T-cell (primary cell): ENCODE measurements at places on chromosomes 2 and 18. TPM values are rescaled to one million over a fixed set of nuclear protein-coding genes. Genes with fewer than 3 reads are reported as not detected.

GRCh38 chr2:128427413-128427755, 108.7 kb upstream of the HS6ST1 start:
- DNase-seq, result no peak

GRCh38 chr2:160652236-160652635, 158.6 kb upstream of the RBMS1 start:
- DNase-seq, result peak; percentile 76

DNA sequence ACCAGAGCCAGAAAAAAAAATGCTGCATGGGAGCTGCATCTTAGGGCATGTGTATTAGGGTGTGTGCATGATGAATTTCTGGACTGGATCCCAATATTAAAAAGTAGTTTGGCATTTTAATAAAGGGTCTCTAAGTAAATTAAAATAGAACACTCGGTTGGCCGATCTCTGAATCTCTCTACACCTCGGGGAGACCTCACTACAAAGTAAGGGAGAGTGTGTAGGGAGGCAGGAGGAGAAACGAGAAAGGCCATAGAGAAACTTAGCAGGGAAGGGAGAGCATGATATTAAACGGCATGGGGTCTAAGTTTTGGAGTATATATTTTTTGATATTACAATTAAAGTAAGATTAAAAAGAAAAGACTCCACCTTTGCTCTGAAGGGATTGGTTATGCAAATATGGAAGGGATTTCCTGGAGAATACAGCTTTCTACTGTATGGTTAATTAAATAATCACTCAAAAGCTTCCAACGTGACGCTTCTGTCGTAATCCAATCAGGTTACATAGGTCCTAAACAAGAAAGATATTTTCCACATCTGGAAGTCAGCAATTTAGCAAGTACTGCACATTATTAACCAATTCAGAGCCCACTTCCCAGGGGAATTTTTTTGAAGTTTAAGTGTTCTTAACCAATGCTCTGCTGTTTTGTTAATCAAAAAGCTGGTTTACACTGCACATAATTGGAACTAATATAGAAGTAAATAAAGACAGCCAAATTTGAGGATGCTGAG, 1.0 kb upstream of the ZEB2 start:
- no peak for DNase-seq

DNA sequence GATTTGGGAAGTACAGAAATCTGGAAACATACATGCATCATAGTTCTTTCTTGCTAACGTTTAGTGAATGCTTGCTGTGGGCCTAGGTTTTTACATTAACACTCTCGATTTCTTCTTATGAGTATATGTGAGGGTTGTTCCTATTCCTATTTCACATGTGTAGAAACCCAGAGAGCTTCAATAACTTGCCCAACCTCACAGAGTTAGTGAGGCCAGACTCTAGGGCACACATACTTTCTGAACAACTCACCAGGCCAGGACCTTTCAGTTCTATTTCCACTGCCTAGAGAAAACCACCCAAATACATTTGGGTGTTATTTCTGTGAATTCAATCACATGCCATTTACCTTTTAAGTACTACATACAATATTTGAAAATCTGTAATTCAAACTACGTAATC, 8.2 kb upstream of the KCTD1 start:
- DNase-seq, result no peak

DNA sequence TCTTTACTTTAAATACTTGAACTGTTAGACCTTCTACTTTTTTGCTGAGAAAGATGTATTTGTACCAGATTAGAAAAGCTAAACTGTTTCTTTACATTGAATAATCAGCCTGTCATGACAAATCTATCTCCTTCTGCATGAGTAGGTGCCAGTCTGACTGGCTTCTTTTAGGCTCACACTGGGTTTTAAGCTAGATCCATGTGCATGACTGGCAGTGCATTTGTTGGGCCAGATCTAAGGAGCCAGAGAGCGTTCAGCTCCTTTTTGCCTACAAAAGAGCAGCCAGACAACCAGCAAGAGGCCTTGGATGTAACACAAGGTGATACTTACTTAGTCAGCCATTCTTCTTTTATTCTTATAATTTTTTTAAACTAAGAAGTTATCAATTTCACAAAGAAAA, 82.0 kb upstream of the OTX1 start:
- DNase-seq, result no peak

DNA sequence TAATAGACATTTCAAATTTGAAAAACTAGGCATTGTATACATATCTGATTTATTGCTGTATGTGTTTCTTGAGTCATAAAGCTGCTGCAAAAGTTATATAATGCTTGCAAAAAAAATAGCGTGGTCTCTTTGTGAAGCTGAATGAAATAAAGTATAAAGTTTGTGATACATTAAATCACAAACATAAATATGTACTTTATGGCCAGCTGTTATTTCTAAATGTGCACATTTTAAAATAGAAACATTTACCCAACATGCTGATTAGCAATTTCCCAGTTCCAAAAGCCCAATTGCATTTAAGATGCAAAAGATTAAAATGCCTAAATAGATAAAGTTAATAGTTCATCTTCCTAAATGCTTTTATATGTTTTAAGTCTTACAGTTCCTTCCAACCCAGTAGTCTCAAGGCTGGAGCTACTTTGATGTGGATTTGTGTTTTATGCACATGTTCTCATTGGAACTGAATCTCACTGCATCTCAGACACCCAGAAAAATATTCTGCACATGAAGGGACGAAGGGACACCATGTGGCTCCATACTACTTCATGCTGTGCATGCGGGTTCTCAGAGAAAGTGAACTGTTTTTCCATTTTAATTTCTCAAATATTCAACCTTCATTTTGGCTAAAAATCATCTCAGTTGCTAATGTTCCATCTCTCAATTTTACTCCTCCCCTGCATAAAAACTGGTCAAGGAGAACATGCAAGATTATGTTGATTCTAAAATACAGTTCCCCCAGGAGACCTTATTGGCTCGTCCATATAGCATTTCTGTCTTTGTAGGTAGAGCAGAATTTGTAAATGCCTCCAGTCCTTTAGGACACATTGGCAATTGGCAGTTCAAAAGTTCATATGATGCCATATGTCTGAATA, 304.6 kb downstream of the MTX2 start:
- no peak for DNase-seq

DNA sequence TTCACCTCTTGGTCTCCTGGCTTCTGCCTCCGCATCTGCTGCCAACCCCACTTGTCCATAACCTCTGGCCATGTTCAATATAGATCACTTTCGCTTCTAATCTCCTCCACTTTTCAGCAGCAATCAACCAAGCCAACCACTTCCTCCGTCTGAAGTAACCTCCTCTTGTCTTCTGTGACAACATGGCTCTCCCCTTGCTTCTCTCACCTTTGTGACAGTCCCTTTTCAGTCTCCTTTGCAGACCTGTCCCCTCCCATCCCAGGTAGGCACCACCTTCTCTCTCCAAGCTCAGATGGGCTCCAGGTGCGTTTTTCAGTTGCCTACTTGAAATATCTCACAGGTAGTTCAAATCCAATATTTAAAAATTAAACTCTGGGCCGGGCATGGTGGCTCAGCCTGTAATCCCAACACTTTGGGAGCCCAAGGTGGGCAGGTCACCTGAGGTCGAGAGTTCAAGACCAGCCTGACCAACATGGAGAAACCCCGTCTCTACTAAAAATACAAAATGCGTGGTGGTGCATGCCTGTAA, 4.7 kb upstream of the PSD4 start:
- no peak for DNase-seq

GRCh38 chr18:55343396-55344073, 244.5 kb downstream of the TCF4 start:
- no peak for DNase-seq

DNA sequence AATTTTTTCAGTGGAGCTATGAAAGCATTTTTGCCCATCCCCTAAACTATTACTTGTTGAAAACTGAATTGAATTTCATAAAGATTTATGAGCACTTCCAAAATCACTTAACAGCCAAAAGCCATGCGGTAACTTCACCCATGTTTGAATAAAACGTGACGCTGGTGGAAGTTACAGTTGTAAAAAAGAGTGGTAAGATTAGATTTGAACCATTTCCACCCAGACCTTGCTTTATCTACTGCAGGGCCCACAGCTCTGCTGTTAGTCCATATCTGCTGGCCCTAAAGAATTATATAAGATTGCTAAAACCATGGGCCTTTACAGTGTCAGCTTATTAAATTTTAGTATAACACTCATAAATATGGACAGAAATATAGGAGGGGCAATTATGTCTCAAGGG, 15.5 kb upstream of the ITGA4 start:
- no peak for DNase-seq

- no peak for DNase-seq
These were observed 767.0 kb downstream of the PLCL1 start for GRCh38 chr2:198571393-198571792.

- DNase-seq, result peak; percentile 39
These were observed 26.3 kb downstream of the MRPL35 start for GRCh38 chr2:86225581-86225980.

DNA sequence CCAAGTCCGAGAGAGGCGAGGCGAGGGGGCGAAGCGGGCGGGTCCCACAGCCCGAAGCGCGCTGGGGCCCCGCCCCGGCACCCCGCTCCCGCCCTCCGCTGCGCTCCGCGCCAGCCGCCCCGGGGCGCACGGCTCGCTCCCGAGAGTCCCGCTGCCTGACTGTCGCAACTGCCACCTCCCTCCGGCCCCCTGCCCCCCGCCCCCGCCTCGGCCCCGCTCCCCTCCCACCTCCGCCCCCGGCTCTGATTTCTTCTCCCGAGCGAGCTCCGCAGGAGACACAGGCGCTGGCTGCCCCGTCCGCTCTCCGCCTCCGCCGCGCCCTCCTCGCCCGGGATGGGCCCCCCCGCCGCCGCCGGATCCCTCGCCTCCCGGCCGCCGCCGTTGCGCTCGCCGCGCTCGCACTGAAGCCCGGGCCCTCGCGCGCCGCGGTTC, at the start of gene WNT6:
TSS of gene WNT6 (plus strand) at position 250 of the 432 bp plus-strand sequence. CDS start 233 bp downstream, outside the sequence.
- no peak for DNase-seq

DNA sequence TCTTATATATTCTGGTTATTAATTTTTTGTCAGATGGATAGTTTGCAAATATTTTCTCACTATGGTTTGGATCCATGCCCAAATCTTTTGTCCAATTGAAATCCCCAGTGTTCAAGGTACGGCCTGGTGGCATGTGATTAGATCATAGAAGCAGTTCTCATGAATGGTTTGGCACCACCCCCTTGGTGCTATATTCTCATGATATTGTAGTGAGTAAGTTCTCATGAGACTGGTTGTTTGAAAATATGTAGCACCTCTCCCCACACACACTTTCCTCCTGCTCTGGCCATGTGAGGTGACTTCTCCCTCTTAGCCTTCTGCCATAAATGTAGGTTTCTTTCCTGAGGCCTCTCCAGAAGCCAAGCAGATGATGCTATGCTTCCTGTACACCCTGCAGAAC, 107.7 kb upstream of the KYNU start:
- no peak for DNase-seq

DNA sequence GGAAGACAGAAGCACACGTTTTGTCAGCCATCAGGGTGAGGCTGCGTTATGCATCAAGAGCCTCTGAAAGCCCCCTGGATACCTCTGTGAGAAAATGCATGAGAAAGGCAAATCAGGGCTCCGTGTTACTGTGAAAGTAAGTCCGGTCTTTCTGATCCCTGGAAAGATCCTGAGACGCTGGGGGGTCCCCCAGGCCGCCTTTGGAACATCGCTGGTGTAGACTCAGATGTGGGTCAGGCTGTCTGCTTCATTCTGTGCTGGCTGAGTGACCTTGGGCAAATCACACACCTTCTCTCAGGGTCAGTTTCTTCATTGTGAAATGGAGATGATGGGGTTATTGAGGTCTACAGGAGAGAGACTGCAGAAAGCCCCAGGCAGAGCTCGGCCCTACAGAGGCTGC, 42.0 kb upstream of the HS6ST1 start:
- DNase-seq, result no peak

GRCh38 chr2:69405306-69405705, 18.3 kb upstream of the GFPT1 start:
- no peak for DNase-seq

DNA sequence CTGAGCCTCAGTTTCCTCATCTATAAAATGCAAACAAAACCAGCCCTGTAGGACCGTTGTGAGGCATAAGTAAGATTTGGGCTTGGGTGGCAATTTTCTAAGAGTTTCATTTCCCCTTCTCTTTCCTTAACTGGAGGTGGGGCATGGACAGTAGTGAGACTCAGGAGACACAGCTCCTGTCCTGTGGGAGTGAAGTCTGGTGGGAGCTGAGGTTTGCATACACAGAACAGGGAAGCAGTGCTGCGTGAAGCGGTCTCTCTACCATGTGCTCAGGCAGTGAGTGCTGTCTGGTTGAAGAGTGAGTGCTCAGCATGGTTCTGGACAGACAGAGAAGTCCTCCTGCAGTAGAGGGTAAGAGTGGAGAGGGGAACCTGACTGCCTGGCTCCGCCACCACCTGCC, 62.3 kb upstream of the MCFD2 start:
- DNase-seq, result no peak

GRCh38 chr2:127624756-127625571, 21.0 kb upstream of the GPR17 start:
- no peak for DNase-seq

GRCh38 chr2:118309257-118309945, 221.1 kb downstream of the INSIG2 start:
- no peak for DNase-seq

Gene SLC9A4
- not detected for total RNA-seq

Gene KHK
- 3.7 TPM for total RNA-seq

Gene HOXD8
- not detected for total RNA-seq

Gene HOXD13
- not detected for total RNA-seq

Gene DOK6
- not detected for total RNA-seq

Gene RAB11FIP5
- 10.5 TPM for total RNA-seq

Gene ORC4
- 41.8 TPM for total RNA-seq

Gene TRABD2A
- total RNA-seq, result 92.6 TPM

Gene SIX3
- total RNA-seq, result not detected

Gene CYP26B1
- total RNA-seq, result not detected

Gene LOXHD1
- total RNA-seq, result 0.13 TPM

Gene SERPINB13
- total RNA-seq, result not detected

Gene TMEM247
- total RNA-seq, result not detected
